ENCODE measurements at places on chromosomes 7 and 10. TPM values are rescaled to one million over a fixed set of nuclear protein-coding genes. Genes with fewer than 3 reads are reported as not detected.

DNA sequence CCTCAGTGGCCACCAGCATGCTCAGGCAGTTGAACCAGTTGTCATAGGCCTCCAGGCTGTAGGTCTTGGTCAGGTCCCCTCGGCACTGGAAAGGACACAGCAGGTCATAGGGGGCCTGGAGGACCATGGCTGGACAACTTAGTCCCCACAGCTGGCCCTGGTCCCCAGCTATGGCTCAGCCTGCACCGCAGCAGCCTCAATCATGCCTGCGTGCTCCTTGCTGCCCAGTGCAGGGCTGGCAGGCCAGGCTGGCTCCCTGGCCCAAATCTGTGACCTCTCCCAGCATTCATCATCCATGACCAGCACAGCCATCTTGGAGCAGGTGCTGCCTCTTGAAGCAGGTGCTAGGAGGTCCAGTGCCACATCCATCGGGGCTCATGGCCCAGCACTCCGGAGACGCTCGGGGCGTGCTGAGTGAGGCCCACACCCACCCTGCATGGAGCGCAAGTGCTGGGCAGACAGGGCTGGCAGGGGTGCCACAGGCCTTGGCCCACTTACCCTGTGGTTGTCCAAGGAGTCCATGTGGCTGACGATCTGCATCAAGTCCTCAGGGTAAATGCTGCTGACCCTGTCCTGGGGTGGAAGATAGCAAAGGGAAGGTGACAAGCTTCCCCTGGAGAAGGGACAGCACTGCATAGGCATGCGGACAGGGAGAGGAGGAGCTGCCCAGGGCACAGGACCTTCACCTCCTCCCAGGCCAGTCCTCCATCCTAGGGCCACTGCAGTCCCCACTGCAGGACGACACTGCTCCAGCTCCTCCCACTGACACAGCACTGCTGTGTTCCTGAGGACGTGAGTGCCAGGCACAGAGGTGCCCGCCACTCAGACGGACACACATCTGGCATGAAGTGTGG lies 61.7 kb downstream of the CSGALNACT2 start:
- no peak overlapping the region for H3K4me3 ChIP-seq
- no peak for DNase-seq
- H3K36me3 ChIP-seq: no peaks in the 10 kb centered on the region
- no peak overlapping the region for H3K27ac ChIP-seq

GRCh38 chr10:119970963-119971362 lies 78.4 kb downstream of the SEC23IP start:
- H3K27me3 ChIP-seq: peaks cover 7% of the 10 kb centered on the region
- no peak overlapping the region for H3K27ac ChIP-seq
- DNase-seq: no peak
- H3K36me3 ChIP-seq: peaks cover 11% of the 10 kb centered on the region
- H3K4me1 ChIP-seq: no peaks in the 10 kb centered on the region
- H3K4me3 ChIP-seq: no peak overlapping the region

DNA sequence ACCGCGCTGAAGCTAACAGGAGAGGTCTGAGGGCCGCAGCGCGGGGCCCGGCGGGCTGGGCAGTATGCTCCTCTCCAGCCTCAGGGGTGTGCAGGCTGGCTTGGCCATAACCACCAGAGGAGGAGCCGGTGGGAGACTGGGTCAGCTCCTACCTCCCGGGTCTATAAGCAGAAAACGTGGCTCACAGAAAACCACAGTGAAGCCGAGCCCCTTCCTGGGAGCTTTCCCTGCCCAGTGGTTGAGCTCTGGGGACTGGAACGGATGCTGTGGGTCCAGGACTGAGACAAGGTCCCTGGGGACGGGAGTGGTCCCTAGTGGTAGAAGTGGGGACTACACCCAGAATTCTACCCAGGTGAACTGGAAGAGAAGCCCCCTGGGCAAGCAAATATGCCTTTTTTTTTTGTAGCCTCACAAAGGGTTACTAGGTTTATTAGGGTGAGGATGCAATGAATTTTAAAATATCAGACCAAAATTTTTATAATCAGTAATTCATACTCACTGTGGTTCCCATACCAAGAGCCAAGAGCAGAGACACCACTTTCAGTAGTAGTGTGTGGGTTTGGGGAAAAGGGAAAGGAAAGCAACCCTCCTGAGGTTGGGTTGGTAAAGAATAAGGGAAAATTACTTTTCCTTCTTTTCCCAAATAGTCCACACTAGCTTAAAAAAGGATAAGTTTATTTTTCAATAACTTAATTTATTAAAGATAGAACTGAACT lies 67.9 kb upstream of the PRKCQ start:
- DNase-seq: peak; percentile 40
- H3K4me1 ChIP-seq: peaks cover 15% of the 10 kb centered on the region
- no peak overlapping the region for H3K4me3 ChIP-seq
- H3K27ac ChIP-seq: peak overlapping the region; percentile 20

- H3K4me1 ChIP-seq: no peaks in the 10 kb centered on the region
- no peaks in the 10 kb centered on the region for H3K36me3 ChIP-seq
These were observed 230.1 kb upstream of the SEMA3E start for GRCh38 chr7:83879063-83879462.

Gene OR2A12
- polyA plus RNA-seq: not detected

DNA sequence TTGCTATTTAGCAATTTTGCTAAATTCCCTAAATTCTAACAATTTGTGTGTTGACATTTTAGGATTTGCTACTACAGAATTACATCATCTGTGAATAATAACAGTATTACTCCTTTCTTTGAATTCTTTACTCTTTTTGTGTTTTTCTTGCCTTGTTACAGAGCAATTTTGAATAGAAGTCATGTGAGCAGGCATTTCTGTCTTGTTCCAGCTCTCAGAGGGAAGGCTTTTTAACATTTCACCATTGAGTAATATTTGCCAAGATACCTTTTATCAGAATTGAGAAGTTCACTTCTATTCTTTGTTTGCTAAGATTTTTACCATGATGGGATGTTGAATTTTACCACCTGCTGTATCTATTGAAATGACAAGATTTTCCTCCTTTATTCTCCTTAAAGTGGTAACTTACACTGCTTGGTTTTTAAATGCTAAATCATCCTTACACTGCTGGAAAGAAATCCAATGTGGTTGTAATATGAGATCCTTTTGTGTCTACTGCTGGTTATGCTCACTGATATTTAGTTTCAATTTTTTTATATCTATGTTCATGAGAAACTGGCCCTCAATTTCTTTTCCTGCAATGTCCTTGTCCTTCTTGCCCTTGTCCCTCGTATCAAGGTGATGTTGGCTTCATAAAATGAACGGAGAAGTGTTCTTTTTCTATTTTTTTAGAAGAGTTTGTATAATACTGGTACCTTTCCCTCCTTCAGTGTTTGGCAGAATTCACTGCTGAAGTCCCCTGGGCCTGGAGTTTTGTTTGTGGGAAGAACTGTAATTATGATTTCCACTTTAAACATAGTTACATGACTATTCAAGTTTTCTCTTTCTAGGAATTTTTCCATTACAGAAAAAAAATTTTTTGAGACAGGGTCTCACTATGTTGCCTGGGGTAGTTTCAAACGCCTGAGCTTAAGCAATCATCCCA lies 50.3 kb upstream of the ATP6V0A4 start:
- no peaks in the 10 kb centered on the region for H3K4me1 ChIP-seq
- H3K27ac ChIP-seq: no peak overlapping the region
- peaks cover 3% of the 10 kb centered on the region for H3K36me3 ChIP-seq
- no peaks in the 10 kb centered on the region for H3K27me3 ChIP-seq
- DNase-seq: no peak
- H3K4me3 ChIP-seq: no peak overlapping the region

- H3K27ac ChIP-seq: no peak overlapping the region
- H3K4me3 ChIP-seq: no peak overlapping the region
- no peak for DNase-seq
- no peaks in the 10 kb centered on the region for H3K27me3 ChIP-seq
- peaks cover 12% of the 10 kb centered on the region for H3K4me1 ChIP-seq
These were observed 83.3 kb downstream of the PHTF2 start for GRCh38 chr7:77881871-77882270.

GRCh38 chr7:964401-965231 lies 10.1 kb upstream of the ADAP1 start:
- H3K27ac ChIP-seq: peak overlapping the region; percentile 25
- peaks cover 1% of the 10 kb centered on the region for H3K27me3 ChIP-seq
- peak overlapping the region; percentile 20 for H3K4me3 ChIP-seq
- H3K4me1 ChIP-seq: peaks cover 34% of the 10 kb centered on the region
- no peak for DNase-seq

DNA sequence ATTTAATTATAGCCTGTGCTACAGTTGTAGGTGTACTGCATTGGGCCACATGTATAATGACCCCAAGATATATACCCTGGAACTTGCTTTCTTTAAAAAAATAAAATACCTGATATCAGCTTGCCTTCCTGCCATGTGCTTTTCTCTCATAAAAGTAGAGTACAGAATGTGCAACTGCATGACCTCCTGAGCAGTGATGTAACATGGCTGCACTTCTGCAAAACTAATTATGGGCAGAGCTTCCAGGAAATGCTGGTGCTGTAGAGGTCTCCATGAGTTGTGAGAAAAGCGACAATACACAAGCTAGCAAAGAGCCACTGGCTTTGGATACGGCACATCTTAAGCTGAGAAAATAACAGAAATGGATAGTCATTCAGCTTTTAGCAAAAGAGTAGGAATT lies 6.5 kb upstream of the ERLIN1 start:
- H3K4me3 ChIP-seq: no peak overlapping the region
- DNase-seq: no peak
- no peaks in the 10 kb centered on the region for H3K27me3 ChIP-seq
- H3K36me3 ChIP-seq: peaks cover 69% of the 10 kb centered on the region
- peaks cover 15% of the 10 kb centered on the region for H3K4me1 ChIP-seq

DNA sequence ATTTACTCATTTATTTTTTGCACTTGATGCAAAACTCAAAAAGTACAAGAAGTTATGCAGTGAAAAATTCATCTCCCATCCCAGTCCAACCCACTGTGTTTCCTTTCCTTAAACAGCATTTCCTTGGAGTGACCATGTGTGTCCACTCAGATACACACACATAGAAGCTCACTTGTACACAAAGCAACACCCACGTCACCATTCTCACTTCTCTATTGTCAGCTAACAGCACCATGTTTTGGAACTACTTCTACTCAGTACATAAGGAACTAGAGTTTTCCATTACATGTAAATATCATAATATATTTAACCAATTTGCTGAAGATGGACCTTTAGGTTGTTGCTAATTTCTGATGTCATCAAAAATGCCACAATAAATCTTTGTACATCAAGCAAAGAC lies 167.6 kb downstream of the GRID1 start:
- H3K27ac ChIP-seq: no peak overlapping the region
- peaks cover 7% of the 10 kb centered on the region for H3K27me3 ChIP-seq
- H3K36me3 ChIP-seq: no peaks in the 10 kb centered on the region
- no peak for DNase-seq
- H3K4me3 ChIP-seq: no peak overlapping the region

DNA sequence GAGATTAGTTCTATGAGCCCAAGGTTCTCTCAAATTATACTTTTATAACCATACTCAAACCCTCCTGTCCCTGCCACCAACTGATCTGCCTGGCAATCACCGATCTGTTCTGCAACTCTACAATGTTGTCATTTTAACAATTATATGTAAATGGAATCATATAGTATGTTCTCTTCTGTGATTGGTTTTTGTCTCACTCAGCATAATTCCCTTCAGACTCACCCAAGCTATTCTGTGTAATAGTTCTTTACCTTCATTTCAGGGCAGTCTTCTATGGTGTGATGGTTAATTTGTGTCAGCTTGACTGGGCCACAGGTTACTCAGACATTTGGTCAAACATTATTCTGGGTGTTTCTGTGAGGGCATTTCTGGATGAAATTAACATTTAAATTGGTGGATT lies 181.9 kb upstream of the CXCL12 start:
- no peak overlapping the region for H3K27ac ChIP-seq
- DNase-seq: no peak
- no peaks in the 10 kb centered on the region for H3K36me3 ChIP-seq

Gene OPALIN
- not detected for polyA plus RNA-seq

DNA sequence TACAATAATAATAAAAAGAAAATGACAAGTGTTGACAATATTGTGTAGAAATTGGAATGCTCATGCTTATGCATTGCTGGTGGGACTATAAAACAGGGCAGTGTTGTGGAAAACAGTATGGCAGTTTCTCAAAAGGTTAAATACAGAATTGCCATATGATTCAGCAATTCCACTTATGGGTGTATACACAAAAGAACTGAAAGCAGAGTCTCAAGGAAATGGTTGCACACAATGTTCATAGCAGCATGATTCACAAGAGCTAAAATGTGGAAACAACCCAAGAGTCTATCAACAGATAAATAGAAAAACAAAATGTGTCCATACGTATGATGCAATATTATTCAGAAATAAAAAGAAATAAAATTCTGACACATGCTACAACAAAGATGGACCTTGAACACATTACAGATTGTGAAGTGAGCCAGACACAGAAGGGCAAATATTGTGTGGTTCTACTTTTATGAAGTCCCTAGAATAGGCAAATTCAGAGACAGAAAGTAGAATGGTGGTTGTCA lies 64.8 kb upstream of the GRM8 start:
- peaks cover 2% of the 10 kb centered on the region for H3K4me1 ChIP-seq
- H3K27ac ChIP-seq: no peak overlapping the region
- DNase-seq: no peak
- H3K36me3 ChIP-seq: peaks cover 5% of the 10 kb centered on the region
- H3K4me3 ChIP-seq: no peak overlapping the region

DNA sequence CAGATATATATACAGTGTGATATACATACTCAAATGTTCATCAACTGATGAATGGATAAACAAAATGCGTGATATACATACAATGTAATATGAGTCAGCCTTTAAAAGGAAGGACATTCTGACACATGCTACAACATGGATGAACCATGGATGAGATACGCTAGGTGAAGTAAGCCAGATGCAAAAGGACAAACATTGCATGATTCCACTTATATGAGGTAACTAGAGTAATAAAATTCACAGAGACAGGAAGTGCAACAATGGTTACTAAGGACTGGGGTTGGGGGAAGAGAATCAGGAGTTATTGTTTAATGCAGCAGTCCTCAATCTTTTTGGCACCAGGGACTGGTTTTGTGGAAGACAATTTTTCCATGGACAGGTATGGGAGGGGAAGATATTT lies 47.3 kb upstream of the PIK3AP1 start:
- no peak for DNase-seq
- H3K4me1 ChIP-seq: peaks cover 2% of the 10 kb centered on the region
- H3K27ac ChIP-seq: no peak overlapping the region
- no peak overlapping the region for H3K4me3 ChIP-seq

DNA sequence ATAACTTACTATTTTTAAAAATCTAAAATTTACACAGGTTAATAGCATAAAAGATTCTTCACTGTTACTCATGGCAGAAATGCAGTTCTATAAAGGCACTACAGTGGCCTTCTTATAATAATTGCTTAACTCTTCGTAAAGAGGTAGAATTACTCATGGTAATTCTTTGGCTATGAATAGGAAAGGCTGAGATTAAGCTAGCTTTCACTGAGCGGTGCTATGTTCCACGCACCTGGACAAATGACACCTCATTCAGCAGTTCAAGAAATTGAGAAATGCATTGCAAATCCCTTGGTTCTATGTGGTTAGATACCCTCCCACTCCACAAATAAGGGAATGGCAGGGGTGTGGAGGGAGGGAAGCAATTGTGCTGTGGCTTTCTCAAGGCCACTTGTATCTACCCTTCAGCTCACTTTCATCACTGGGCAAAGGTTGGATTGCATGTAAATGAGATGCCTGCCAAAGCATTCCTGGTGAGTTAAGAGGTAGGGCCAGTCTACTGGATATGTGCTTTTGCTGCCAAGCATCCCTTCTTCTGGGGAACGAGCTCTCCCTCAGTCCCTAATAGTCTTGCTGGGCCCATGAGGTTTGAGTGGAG lies 210.9 kb downstream of the TEX36 start:
- peaks cover 7% of the 10 kb centered on the region for H3K27me3 ChIP-seq
- H3K27ac ChIP-seq: no peak overlapping the region
- no peak overlapping the region for H3K4me3 ChIP-seq
- H3K36me3 ChIP-seq: no peaks in the 10 kb centered on the region
- H3K4me1 ChIP-seq: no peaks in the 10 kb centered on the region
- no peak for DNase-seq

Gene CHRM2
- not detected for polyA plus RNA-seq
